Heart right ventricle (tissue), 16 donors: ENCODE measurements at places on chromosomes 3 and 15. TPM values are rescaled to one million over a fixed set of nuclear protein-coding genes. Genes with fewer than 3 reads are reported as not detected.

Gene VPS8
- 63.7 TPM for total RNA-seq

Gene USF3
- 17.7 TPM for total RNA-seq

GRCh38 chr3:102301155-102301880, 133.5 kb upstream of the ZPLD1 start:
- H3K36me3 ChIP-seq = no peaks in the 10 kb centered on the region
- H3K27ac ChIP-seq = no peak overlapping the region
- DNase-seq = no peak
- no peak overlapping the region for H3K4me3 ChIP-seq
- H3K27me3 ChIP-seq = no peaks in the 10 kb centered on the region
- H3K4me1 ChIP-seq = no peaks in the 10 kb centered on the region

DNA sequence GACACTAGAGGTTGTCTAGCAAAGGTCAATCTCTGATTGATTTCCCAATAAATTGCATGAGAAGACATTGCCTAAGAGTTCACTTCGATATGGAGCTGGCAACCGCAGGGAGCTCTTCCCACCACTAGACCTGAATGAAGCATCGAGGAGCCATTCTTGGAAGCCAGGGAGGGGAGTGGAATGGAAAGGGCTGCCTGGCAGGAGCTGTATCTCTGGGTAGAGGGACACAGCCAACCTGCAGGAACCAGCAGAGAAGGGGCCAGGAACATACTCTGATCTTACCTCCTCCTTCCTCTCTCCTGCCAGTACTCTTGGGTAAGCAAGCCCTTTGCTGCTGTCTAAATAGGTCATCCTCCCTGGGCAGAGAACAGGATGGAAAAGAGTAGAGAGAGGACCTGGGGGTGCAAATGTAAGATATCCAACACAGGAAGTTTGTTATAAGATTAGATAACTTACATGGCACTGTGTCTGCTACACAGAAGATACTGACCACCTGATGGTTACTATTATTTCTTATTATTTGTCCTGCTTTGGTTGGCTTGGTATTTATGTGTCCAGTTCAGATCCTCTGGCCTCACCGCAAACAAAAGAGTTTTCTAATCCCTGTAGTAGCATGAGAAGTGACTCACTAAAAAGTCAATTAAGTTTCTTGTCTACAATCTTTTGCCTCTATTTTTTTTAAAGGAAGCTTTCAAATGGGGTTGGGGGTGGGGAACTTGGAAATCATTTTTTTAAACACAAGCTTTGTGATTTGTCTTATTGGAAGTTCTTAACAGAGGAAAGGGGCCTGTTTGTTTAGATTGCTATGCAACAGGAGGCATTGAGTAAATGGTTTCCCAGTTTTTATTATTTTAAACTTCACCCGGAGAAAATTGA, 156.7 kb upstream of the TSC22D2 start:
- H3K27me3 ChIP-seq = no peaks in the 10 kb centered on the region
- no peak for DNase-seq
- H3K4me1 ChIP-seq = peaks cover 11% of the 10 kb centered on the region

DNA sequence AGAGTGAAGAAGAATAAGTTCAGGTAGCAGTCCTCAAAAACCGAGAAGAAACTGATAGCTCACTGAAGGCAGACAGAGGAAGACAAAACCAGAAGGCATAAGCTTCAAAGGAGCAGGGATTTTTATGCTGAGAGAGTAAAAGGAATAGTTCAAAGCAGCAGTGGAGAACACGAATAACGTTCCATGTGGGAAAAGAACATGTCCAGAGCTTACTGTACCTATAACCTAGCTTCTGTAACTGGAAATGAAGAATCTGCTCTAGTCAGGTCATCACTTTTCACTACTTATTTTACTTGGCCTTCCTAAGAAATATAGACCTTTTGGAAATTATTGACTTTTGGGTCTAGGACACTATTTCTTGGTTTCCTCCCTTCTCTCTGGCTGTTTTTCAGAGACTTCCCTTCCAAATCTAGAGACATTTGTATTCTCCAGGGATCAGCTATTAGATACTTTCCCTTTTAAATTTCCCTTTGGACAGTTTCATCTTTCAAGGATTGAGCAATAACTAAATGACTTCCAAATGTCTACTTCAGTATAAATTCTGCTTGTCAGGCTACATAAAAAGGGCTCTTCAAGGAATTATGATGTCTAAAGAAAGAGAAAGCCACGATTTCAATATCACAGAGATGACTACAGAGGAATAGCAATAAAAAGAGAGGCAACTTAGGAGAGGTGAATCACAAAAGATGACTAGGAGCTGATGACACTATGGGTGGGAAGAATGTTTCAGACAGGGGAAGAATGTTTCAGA, 46.7 kb downstream of the UBE3A start:
- no peaks in the 10 kb centered on the region for H3K4me1 ChIP-seq
- no peaks in the 10 kb centered on the region for H3K27me3 ChIP-seq
- peaks cover 41% of the 10 kb centered on the region for H3K36me3 ChIP-seq
- no peak overlapping the region for H3K4me3 ChIP-seq
- H3K27ac ChIP-seq = no peak overlapping the region

Gene PDZRN3
- 143 TPM for total RNA-seq

Gene SCG3
- not detected for total RNA-seq

Gene CIB2
- total RNA-seq = 4.0 TPM

GRCh38 chr3:134374105-134374790, at the start of gene AMOTL2:
Gene AMOTL2 (minus strand): TSS chr3:134374447. CDS start chr3:134371433, 3,014 bp downstream.
- peak; percentile 92 for DNase-seq
- H3K27ac ChIP-seq = peak within 1 kb of the TSS; percentile 100
- H3K4me1 ChIP-seq = peaks cover 56% of the 10 kb centered on the region
- H3K27me3 ChIP-seq = no peaks in the 10 kb centered on the region
- peak within 1 kb of the TSS; percentile 88 for H3K4me3 ChIP-seq

Gene CADM2
- total RNA-seq = 0.32 TPM

GRCh38 chr3:56453011-56453410, 15.3 kb downstream of the ERC2 start:
- no peak overlapping the region for H3K27ac ChIP-seq
- no peak for DNase-seq
- peaks cover 11% of the 10 kb centered on the region for H3K27me3 ChIP-seq
- H3K4me1 ChIP-seq = no peaks in the 10 kb centered on the region
- H3K36me3 ChIP-seq = no peaks in the 10 kb centered on the region

DNA sequence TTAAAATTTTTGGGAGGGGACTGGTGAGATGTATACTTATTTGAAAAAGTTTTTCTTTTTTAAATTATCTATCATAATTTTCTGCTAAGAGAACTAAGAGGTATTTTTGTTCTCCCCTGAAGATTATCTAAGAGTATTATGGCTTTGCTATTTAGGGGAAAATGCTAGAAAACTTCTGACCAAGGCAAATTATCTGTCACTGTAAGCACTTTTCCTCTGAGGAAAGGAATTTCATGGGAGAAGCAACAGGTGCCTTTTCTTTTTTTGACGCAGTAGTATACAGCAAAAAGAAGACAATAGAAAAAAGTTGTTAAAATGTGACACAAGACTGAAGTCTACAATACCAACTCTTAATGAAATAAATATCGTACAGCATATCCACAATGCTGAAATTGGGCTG, 201.6 kb upstream of the NANOGP8 start:
- no peak overlapping the region for H3K4me3 ChIP-seq
- H3K27me3 ChIP-seq = no peaks in the 10 kb centered on the region
- H3K27ac ChIP-seq = no peak overlapping the region
- no peaks in the 10 kb centered on the region for H3K4me1 ChIP-seq

- DNase-seq = no peak
- H3K27me3 ChIP-seq = no peaks in the 10 kb centered on the region
- no peaks in the 10 kb centered on the region for H3K4me1 ChIP-seq
- no peaks in the 10 kb centered on the region for H3K36me3 ChIP-seq
- H3K27ac ChIP-seq = no peak overlapping the region
Observed at GRCh38 chr3:97464035-97464434, 300.5 kb upstream of the ARL6 start.

GRCh38 chr15:59367022-59367451, 5.6 kb downstream of the MYO1E start:
- H3K27me3 ChIP-seq = no peaks in the 10 kb centered on the region
- H3K36me3 ChIP-seq = no peaks in the 10 kb centered on the region
- no peak overlapping the region for H3K4me3 ChIP-seq
- peaks cover 57% of the 10 kb centered on the region for H3K4me1 ChIP-seq
- H3K27ac ChIP-seq = no peak overlapping the region

DNA sequence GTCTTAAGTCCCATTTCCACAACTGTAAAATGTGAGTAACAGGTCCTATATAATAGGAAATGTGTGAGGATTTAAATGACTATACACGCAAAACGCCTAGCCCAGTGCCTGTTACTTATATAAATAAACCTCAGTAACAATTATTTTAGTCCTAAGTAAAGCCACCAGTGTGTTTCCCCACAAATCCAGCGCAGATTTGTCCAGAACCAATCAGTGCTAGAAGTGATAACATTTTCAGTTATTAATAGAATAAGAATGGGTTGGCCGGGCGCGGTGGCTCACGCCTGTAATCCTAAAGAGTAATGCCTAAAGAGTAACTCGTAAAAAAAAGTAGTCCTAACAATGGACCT, 561 bp downstream of the RPAP1 start:
- no peak for DNase-seq
- H3K27ac ChIP-seq = peak overlapping the region; percentile 83
- H3K4me3 ChIP-seq = peak overlapping the region; percentile 86
- no peaks in the 10 kb centered on the region for H3K27me3 ChIP-seq

DNA sequence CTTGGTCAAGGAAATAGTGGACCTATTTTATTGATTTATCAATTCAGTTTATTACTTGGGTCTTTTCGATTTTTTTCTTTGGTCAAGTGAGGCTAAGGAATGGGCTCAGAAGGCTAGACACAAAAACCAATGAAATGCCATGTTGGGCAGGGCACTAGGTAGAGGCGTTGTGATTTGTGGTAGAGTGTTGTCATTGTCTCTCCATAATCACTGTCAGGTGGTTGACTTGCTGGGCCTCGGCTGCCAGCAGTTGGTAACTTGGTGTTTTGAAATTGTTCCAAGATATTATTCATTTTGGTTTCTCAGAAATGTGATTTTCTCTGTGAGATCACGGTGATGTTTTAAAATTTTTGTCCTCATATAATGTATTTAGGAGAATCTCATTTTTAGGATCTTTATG, 173.6 kb downstream of the KLHL25 start:
- DNase-seq = no peak
- no peaks in the 10 kb centered on the region for H3K36me3 ChIP-seq
- H3K27ac ChIP-seq = peak overlapping the region; percentile 86
- H3K27me3 ChIP-seq = no peaks in the 10 kb centered on the region
- H3K4me1 ChIP-seq = peaks cover 25% of the 10 kb centered on the region

Gene ITGA11
- 8.0 TPM for total RNA-seq

- H3K27ac ChIP-seq = no peak overlapping the region
- no peaks in the 10 kb centered on the region for H3K36me3 ChIP-seq
Observed at GRCh38 chr15:50167110-50167509, 14.9 kb upstream of the SLC27A2 start.

DNA sequence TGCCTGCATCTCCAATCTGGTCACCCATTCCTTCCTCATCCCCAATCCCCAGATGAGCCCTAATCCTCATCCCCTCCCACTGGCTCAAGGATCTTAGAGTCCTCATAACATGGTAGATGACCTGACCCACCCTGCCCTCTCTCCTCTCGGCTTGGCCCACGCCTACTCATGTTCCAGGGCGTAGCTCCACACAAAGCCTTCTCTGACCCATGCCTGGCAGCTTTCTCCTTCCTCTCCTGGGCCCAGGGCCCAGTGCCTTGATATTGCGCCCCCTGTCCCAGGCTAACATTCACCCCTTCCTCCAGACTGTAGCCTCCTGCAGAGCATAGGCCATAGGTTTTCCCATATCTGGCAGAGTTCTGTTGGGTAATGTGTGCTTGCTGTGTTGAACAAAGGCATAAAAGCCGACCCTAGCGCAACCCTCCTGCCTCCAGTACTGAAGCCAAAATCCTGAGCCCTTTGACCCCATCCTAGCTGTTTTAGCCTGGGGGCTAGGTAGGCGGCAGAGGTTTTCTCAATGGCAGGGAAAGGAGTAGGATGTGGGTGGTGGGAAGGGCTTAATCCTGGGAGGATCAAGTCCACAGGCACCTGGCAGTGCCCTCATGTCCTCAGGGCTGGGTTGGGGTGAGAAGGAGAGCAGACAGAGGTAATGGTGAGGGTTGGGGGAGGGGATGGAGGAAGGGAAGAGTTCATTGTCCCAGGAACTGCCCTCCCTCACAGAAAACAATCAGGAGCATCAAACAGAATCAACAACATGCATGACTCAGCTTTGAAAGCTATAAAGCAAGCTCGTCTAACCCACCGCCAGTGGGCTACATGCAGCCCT, 35.5 kb downstream of the MESD start:
- H3K36me3 ChIP-seq = peaks cover 36% of the 10 kb centered on the region
- no peak overlapping the region for H3K4me3 ChIP-seq
- H3K4me1 ChIP-seq = peaks cover 11% of the 10 kb centered on the region
- no peaks in the 10 kb centered on the region for H3K27me3 ChIP-seq
- DNase-seq = no peak

Gene ATP13A5
- not detected for total RNA-seq

Gene TGM4
- total RNA-seq = not detected

- H3K36me3 ChIP-seq = no peaks in the 10 kb centered on the region
- H3K27me3 ChIP-seq = no peaks in the 10 kb centered on the region
- H3K4me3 ChIP-seq = no peak overlapping the region
- no peak for DNase-seq
Observed at GRCh38 chr15:41789236-41789635, 15.0 kb downstream of the MAPKBP1 start.

DNA sequence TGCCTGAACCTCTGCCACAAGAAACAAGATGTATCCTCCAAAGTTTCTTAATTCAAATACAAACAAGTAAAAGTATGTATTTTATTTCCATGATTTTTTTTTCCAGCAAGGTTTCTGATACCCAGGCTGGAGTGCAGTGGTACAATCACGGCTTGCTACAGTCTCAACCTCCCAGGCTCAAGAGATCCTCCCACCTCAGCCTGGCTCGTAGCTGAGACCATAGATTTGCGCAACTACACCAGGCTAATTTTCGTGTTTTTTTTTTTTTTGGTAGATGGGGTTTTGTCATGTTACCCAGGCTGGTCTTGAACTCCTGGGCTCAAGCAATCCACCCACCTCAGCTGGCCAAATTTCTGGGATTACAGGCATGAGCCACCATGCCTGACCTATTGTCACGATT, 12.2 kb upstream of the VEPH1 start:
- no peaks in the 10 kb centered on the region for H3K36me3 ChIP-seq
- no peaks in the 10 kb centered on the region for H3K27me3 ChIP-seq
- no peak for DNase-seq
- H3K27ac ChIP-seq = no peak overlapping the region
